ENCODE measurements at places on chromosomes 1 and 21. TPM values are rescaled to one million over a fixed set of nuclear protein-coding genes. Genes with fewer than 3 reads are reported as not detected.

The SPRR2A gene
- total RNA-seq: not detected

The CFHR2 gene
- not detected for total RNA-seq

The FUBP1 gene
- total RNA-seq: 58.1 TPM

The TNFSF4 gene
- total RNA-seq: 11.7 TPM

The IL10 gene
- total RNA-seq: not detected

The PTPRF gene
- total RNA-seq: 345 TPM

The MED8 gene
- total RNA-seq: 45.9 TPM

The LINGO4 gene
- not detected for total RNA-seq

The PLXNA2 gene
- 142 TPM for total RNA-seq

The CACNA1S gene
- not detected for total RNA-seq

The ETV3L gene
- not detected for total RNA-seq

The FAM167B gene
- 101 TPM for total RNA-seq

The MYBPH gene
- not detected for total RNA-seq

The FAM177B gene
- total RNA-seq: not detected

The PLEKHA6 gene
- 1.9 TPM for total RNA-seq

The BCAR3 gene
- total RNA-seq: 46.9 TPM

The OPN3 gene
- total RNA-seq: 23.3 TPM

The SLFNL1 gene
- 0.18 TPM for total RNA-seq

The DCST2 gene
- 0.12 TPM for total RNA-seq

The ATXN7L2 gene
- 2.3 TPM for total RNA-seq

The SLC1A7 gene
- not detected for total RNA-seq

The TP73 gene
- total RNA-seq: 0.88 TPM

The OSCP1 gene
- total RNA-seq: 5.8 TPM

The CSMD2 gene
- 0.15 TPM for total RNA-seq

The AMY1C gene
- not detected for total RNA-seq

The THEMIS2 gene
- 20.2 TPM for total RNA-seq

The C1orf21 gene
- 28.1 TPM for total RNA-seq
